Naive thymus-derived CD4-positive, alpha-beta T cell (primary cell): ENCODE measurements at places on chromosomes 7 and 10. TPM values are rescaled to one million over a fixed set of nuclear protein-coding genes. Genes with fewer than 3 reads are reported as not detected.
A peak's percentile ranks its signal among the peaks of the same experiment; 100 is the strongest.

- no peak for DNase-seq
Measured at GRCh38 chr7:142954680-142955268, 7.4 kb downstream of the KEL start.

GRCh38 chr10:61987951-61988379 is 86.5 kb downstream of the ARID5B start:
- DNase-seq = peak; percentile 3

- peak; percentile 65 for DNase-seq
Measured at GRCh38 chr7:98168181-98168903, 42.9 kb upstream of the BHLHA15 start.

Gene SLC26A4
- total RNA-seq = not detected

Gene GIMAP7
- 555 TPM for total RNA-seq

DNA sequence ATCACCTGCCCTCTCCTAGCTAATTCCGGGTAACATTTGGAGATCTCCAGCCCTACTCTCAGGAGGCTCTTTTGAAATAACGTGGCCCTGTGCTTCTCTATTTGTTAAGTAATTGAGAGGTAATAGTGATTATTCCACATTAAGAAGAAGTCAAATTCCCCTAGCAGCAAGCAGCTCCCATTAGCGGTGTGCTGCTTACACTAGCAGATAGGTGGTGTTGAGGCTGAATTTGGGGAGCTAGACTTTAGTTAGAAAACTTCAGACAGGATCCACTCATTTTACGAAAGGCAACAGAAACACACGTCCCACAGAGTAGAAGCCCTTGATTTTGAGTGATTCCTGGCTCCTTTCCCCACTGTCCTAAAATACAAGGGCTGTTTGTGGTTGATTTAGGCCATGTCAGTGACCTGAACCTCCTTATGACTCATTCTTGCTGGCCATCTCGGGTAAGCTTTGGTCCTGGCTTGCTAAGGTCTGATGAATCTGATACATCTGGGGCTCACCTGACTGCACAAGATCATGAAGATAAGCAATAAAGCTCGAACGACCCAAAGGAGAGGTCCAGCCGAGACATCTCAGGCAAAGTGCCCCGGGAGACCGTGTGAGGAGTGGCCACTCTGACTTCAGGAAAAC is 77.2 kb downstream of the FAM204A start:
- DNase-seq = no peak

GRCh38 chr10:69180525-69181204 is 631 bp downstream of the SUPV3L1 start:
- DNase-seq = no peak

Gene ECHS1
- 36.5 and 39.8 TPM in 2 replicates for total RNA-seq

DNA sequence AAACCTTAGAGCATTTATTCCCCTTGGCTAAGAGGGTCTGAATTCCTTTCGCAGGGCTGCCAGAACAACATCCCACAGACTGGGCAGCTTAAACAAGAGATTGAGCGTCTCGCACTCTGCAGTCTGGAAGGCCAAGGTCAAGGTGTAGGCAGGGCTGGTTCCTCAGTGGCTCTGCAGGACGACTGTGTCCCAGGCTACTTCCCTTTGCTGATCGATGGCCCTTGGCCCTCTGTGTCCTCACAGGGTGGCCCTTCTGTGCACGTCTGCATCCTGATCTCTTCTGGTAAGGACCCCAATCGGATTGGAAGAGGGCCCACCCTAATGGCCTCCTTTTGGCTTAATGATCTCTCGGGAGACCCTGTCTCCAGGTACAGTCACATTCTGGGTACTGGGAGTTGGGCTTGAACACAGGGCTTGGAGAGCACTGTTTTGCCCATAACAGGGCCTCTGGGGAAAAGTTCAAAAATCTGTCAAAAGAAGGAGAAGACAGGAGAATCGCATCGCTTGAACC is 35.1 kb upstream of the DNAJB6 start:
- DNase-seq = no peak

- DNase-seq = no peak
Measured at GRCh38 chr7:51019891-51020870, 237.5 kb upstream of the GRB10 start.

GRCh38 chr10:6140141-6140841 is 51.5 kb downstream of the RBM17 start:
- no peak for DNase-seq

Gene FGFR2
- total RNA-seq = not detected in 2 replicates
